ENCODE measurements at places on chromosomes 16 and 17.

DNA sequence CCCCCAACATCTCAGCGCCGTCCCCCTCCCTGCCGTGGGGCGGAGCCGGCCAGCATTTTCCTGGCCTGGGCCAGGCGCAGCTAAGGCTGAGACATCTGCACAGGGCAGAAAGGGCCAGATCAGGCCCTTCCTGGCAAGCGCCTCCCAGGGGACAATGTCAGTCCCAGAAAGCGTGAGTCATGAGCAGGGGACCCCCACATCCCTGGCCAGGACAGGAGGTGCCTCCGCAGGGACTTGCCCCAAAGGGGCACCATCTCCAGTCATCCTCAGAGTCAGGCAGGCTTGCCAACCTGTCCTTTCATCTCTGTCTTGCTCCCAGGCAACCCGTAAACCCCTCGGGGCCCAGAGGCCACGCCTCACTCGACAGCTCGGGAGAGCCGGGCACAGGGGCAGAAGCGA lies 43.2 kb downstream of the SOCS1 start:
- no peak for DNase-seq

GRCh38 chr16:702341-702740 lies 3.3 kb downstream of the FBXL16 start:
- no peak for DNase-seq

DNA sequence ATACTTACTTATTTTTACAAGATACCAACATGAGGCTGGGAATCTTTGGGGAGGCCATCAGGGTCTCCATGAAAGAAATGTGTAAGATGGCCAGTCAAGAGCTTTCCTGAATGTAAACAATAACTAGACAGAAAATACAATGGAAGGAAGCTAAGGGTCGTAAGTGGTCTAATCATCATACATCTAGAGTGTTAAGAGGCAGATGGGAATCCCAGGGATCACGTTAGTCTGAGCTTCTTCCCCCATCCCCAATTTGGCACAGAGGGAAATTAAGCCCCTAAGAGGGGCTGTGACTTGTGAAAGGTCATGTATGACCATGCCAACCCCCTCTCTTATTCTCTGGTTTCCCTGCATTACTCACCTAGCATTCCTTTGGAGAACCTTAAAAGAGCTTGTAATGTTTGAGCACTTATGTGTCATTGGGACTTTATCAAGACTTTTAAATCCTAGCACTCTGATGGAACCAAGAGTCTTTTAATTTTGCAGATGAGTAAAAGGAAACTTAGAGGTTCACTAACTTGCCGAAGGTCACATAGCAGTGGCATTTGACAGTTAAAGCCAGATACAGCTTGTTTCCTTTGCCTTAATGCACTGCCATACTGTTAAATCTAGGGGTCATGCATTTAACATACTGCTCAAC lies 46.1 kb downstream of the DCUN1D3 start:
- DNase-seq: no peak

- no peak for DNase-seq
Observed at GRCh38 chr17:49217651-49218413, 7.3 kb downstream of the ABI3 start.

DNA sequence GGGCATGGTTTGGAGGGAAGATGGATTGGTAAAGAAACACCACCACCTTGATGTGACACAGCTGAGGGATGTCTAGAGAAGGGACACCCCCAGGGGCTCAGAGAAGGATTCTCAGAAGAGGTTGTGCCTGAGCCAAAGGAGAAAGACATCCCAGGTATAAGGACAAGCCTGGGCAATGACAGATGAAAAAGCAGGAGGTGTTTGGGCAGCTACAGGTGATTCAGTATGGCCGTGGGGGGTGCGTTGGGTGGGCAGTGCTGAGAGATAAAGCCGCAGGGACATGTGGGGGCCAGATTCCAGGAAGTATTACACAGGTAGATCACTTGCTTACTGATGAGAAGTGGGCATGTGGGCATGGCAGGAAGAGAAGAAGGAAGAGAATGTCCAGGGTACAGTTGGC lies 7.0 kb downstream of the TMEM95 start:
- no peak for DNase-seq

- DNase-seq: no peak
Observed at GRCh38 chr16:10608687-10609401, 28.4 kb upstream of the EMP2 start.

DNA sequence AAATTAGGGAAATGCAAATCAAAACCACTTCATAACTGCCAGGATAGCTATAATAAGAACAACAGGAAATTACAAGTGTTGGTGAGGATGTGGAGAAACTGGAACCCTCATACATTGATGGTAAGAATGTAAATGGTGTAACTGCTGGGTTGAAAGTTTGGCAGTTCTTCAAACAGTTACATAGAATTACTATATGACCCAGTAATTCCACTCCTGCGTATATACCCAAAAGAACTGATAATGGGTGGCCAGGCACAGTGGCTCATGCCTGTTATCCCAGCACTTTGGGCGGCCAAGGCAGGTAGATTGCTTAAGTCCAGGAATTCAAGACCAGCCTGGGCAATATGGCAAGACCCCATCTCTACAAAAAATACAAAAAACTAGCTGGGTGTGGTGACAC lies 4.5 kb upstream of the CMTM4 start:
- DNase-seq: no peak

DNA sequence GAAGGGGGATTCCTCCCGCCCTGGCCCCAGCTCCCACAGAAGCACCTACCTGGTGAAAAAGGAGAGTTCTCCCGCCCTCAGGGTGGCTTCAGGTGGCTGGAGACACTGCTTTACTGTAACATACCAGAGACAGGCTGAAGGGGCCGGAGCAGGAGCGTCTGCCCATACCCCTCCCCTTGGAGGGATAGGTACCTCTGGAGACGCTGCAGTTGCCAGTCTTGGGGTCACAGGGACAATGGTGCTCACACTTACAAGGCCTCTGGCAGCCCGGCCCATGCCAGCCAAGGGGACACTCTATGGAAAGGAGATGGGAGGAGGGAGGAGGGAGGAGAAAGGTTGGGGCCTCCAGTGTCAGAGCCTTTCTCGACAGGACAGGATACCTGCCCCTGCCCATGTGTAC lies 6.6 kb downstream of the NAGPA start:
- DNase-seq: no peak

- no peak for DNase-seq
Observed at GRCh38 chr17:28033972-28034714, 8.3 kb upstream of the NLK start.

GRCh38 chr17:49090878-49091594 lies 41.5 kb upstream of the B4GALNT2 start:
- DNase-seq: no peak

GRCh38 chr17:65222214-65222738 lies 85.1 kb downstream of the RGS9 start:
- no peak for DNase-seq

All from mesendoderm (in vitro differentiated cells).